SHP77 (cell line): ENCODE measurements at places on chromosomes 2 and 18.

DNA sequence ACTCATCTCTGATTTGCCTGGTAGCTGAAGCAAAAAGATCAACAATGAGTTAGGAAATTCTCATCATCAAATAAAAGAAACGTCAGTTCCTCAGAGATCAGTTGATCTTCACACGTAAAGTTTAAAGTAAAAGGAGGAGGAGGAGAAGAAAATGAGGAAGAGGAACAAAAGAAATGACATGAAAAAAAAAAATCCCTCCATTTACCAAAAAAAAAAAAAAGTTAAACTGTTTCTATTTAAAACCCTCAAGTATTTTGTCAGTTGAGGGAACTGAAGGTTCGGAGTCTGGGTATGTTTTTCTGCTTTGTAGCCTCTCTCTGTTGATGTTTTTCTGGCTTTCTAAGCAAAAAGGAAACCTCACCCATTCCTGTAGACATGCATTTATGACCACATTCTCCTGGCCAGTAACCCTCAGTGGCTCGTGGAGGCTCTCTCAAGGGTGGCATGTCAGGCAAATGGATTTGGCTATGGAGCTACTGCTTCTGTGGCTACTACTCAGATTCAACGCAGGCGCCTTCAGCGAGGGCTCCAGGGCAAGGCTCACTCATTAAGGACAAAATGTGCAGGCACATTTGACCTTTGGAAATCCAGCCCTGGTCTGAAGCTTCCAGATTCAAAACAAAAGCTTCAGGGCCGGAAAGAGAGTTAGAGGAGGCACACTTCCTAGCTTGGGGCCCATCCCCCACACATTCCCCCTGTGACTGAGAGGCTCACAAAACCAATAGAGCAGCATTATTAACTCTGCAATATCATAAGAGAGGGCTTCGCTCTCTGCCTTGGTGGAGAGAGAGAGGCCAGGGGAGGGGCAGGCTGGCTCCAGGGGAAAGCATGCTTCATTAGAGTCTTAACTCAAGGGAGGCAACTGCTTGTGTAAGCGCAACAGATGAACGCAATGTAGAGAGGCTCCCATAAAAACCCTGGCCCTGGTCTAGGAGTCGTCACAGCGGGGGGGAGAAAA is 22.3 kb downstream of the KLF7 start:
- DNase-seq = no peak

DNA sequence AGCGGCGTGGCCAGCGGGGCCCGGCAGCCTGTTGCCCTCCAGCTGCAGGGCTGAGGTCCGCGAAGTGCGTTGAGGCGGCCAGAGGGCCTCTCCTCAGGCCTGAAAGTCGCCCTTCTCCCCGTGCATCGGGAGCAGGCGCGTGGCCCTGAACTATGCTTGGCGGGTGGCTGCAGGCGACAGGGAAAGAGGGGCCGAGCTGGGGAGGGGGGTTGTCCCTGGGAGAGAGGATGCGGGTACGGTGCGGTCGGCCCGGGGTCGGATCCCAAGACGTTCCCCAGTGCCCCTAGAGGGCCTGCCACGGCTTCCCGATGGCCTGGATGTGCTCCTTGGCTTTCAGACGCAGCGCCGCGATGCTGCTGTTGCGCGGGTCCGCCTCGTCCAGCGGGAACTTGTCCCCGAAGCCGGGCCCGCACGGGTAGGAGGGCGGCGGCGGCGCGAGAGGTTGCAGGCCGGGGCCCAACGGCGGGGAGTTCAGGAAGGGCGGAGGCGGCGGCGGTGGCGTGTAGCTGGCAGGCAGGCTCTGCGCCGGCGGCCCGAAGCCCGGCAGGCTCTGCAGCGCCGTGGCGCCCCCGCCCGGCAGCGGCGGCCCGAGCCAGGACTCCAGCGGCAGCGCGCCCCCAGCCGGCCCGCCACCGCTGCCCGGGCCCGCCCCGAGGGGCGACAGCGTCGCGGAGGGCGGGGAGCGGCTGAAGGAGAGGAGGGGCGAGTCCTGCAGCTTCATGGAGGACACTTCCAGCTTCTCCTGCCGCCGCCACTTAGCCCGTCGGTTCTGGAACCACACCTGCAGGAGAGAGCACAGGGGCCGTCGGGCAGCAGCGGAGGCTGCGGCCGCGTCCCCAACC is 4.3 kb downstream of the RAX start:
- peak; percentile 46 for DNase-seq

DNA sequence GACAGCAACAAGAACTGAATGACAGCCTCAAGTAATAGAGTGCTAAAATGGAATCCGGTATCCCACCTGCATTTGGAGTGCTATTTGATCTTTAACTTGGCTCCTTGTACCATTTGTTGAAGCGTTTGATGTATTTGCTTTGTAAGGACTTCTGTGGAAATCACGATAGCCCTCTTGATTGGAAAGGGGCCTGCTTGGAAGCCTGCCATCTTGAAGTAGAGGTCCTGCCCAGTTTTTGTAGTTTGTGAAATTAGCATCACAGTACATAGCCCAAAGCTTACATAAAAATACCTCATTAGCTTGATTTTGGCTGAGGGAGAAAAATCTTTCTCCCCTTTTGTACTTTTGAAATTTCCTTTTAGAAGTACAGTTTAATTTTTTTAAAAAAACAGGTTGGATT is 2.7 kb downstream of the CDCA7 start:
- no peak for DNase-seq

DNA sequence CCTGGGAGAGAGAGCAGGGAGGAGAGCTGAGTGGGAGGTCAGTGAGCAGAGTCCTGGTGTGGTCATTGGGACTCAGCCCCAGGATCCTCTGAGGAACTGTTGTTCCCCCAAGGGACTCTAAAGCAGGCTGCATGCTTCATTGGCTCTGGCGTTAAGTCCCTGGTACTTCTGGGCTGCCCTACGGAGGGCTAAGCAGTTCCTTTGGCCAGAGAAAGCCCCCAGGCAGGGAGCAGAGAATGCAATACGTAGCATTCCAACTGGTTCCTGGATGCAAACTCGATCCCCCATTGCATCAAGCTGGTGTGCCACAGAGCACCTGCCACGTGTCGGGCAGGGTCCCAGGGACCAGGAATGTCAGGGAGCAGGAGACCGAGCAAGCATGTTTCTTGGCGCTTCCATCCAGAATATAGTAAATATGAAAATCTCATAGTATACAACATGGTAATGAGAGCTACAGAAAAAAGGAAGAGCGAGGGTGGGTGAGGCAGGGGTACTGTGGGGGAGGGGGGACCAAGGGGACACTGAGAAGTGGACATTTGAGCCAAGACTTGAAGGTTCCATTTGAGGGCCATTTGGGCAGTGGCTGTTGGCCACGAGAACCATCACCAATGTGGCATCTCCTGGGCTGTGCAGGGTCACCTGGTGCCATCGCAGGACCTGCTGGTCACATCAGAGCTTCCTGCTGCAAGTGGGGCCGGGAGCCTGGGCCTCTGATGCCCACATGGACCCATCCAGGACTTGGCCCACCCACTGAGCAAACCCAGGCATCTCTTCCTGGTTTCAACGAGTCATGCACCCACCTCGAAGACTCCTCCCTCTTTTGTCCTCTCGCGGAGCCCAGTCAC is 160.4 kb downstream of the ASB1 start:
- no peak for DNase-seq

GRCh38 chr2:173896755-173897154 is 68.4 kb downstream of the SP3 start:
- no peak for DNase-seq

DNA sequence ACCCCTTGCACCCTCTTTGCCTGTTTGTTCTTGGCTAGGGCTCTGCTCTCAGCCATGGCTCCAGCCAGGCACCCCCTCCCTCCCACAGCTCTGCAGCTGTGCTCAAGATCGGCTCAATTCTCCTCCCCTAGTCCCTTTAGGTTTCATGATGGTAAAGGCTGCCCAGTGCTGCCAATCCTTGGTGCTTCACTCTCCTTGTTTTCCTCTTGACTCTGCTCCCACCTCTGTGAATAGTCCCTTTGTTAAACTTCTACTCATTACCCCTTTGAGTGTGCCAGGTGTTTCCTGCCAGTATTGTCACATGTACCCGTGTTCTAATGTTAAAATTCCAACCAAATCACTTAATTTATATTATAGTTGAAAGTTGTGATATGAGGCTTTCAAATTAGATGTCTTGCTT is 101.0 kb upstream of the CERS6 start:
- DNase-seq = no peak

DNA sequence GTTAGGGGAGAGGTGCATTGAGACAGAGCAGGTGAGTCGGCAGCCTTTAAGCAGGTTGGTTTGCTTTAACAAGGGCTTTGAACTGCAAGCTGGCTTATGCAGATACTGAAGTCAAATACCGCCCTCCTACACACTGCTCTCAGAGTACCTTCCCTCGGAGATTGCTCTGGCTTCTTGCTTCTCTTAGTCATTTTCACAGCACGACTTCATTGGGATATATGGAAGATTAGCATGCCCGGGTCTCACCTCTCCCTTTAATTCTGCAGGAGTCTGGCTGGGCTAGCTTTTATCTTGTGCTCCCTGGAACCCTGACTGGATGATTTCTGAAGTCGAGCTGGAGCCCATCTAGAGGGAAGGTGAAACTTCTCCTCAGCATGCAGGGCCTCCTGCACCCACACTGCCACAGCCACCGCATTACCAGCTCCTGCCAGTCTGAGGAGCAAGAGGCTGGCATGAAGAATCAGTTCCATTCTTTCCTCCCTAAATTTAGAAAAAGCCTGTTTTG is 395.5 kb upstream of the HNRNPA3 start:
- DNase-seq = no peak

DNA sequence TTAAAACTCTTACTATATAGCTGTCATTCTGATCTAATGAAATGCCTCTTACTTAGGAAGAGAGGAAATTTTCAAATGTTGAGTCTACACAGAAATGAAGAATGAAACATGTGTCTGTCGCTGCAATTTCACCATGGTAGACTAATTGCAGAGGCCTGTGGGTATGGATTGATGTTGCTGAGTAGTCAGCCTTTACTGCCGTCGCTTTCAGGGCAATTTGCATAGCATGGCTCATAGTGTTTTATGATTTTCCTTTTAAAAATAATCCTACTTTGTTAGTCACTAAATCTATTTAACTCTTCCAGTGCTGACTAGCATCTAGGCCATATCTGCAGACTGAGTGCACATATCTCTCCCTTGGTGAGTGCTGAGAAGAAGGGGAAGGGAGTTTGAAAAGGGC is 819.2 kb downstream of the SATB2 start:
- DNase-seq = no peak

DNA sequence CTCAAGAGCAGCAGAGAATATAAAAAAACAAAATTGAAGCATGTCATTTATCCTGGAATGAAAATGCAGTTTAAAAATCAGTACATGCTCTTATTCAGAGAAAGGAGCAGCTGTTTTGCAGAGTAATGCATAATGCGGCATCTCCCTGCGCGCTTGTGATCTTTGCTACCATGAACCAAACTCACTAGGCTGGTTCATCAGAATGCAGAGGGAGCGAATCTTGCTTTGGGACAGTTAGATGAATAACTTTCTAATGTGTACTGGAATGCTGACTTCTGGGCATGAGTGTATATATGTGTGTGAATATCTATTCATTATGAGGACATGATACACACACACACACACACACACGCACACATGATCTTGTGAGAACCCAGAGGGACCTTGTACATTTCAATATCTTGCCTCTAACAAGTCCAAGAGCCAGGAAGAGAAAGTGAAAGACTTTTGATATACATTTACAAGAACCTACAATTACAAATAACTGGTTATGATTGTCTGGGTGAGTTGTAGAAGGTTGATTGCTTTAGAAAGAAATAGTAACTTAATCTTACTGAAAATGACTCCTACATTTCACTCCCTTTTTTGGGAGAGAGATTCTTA is 54.1 kb upstream of the THOC1 start:
- no peak for DNase-seq

- DNase-seq = no peak
Measured at GRCh38 chr18:50956116-50956515, 11.7 kb upstream of the ELAC1 start.

DNA sequence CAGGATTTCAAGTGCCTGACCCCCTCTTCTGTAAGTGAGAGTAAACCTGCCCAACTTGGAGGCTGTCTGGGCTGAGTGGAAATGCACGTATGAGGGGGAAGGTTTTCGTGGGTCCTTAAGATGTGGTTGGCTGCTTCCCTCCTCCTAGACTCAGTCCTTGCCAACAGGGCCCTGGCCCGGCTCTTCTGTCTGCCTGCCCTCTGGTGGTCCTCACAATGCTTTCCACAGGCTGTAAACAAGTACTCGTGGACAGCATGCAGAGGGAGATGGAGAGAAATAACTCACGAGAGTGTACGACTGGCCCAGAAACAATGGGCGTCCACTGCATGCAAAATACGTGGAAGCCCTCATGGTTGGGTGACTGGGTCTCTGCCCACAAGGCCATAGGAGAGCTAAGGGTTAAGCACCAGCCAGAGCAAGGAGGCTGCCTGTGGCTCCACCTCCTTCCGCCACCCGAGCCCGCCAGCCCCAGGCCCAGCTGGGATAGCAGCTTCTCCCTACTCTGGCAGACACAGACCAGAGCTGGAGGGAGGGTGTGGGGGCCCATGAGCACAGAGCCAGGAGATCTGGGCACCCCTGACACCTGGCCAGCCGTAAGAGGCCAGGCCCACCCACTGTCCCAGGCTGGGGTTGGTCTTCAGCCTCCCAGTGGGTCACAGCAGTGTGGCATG is 17.0 kb upstream of the ARHGEF4 start:
- DNase-seq = no peak

- DNase-seq = no peak
Measured at GRCh38 chr2:133362061-133362476, 206.2 kb downstream of the NCKAP5 start.

DNA sequence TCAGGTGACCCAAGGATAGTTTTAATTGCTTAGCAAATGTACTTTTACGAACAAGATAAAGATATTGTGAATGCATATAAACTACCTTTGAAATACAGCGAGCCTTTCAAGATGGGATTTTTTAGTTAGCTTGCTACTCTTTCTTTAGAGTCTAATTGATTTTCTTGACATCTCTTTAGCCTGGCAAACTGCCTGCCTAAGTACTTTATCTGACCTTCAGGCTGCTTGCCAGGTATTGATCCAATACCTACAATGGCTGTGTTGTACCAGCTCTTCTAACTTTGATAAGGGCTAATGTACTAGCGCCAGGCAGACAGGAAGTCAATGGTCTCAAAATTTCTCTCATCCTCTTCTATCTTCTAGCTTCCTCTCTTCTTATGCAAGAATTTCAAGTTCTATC is 414.4 kb upstream of the ACVR2A start:
- no peak for DNase-seq

- no peak for DNase-seq
Measured at GRCh38 chr2:218645126-218645525, 14.3 kb downstream of the ZNF142 start.

DNA sequence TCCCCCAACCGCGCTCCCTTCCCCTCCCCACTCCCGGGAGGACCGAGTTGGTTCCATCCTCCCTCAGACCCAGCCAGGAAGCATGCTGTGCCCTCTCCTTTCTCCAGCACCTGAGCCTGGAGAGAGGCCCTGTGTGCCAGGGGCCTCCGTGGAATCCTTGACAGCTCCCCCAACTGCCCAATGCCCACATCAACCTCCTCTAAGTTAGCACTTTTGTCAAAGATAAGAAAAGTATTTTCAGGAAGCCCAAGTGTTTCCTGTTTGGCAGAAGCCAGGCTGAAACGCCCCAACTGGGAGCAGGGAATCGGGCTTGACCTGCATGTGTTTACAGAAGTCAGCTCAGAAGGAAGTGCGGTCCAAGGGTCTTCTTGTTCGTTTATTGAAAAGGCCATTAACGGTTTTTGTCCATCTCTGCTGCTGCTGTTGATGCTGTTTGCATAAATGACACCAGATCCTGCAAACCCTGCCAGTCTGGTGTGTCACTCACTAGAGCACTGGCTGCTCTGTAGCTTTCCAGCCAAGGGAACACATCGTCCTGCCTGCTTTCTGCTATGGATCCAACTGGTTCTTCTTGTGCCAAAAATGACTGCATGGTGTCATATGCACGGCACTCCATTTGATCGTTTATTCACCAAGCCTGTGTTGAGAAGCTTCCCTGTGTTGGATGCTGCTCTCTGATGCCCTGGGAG is 35.4 kb upstream of the COL6A3 start:
- DNase-seq = no peak

GRCh38 chr18:41599466-41599865 is 355.6 kb upstream of the PIK3C3 start:
- no peak for DNase-seq
